ENCODE measurements at places on chromosomes 11 and 22.
A peak's percentile ranks its signal among the peaks of the same experiment; 100 is the strongest.

GRCh38 chr11:20249796-20250195 lies 89.5 kb upstream of the DBX1 start:
- no peak for DNase-seq

- no peak for DNase-seq
Measured at GRCh38 chr11:15318814-15319213, 204.1 kb downstream of the INSC start.

- DNase-seq = no peak
Measured at GRCh38 chr11:116933961-116934360, 96.5 kb upstream of the APOA1 start.

DNA sequence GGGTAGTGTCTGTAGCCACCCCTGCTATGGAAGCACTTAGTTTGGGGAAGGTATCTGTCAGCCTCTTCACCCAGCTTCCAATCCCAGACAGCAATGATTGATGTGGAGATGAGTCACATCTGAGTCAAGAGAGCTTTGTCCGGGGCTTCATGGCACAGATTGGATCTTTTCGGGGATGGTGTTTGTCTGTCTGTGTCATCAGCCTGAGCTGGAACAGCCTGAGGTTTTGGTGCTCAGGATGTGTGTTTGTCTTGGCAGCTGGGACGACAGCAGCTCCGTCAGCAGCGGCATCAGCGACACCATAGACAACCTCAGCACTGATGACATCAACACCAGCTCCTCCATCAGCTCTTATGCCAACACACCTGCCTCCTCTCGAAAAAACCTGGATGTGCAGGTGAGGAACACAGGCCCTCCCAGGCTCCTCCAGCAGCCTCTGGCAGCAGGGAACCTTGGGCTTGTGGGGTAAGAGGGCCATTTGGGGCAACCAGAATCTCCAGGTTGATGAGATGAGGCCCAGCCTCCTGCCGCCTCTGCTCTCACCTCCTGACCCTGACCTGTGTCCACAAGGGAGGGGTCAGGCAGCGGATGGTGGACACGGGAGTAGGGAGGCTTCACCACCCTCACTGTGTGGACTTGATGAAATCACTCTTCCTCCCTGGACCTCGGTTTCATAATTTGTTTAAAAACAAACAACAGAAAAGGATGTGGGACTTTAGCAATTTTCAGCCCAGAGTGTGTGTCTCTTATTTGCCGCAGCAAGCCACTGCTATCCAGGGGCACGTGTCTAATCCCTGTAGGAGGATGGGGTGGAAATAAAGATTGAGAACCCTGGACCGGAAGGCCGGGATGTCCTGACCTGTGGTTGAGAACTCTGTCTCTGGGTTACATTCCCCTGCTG lies 124.3 kb downstream of the DBX1 start:
- no peak for DNase-seq

- DNase-seq = no peak
Measured at GRCh38 chr11:74989260-74989638, 516 bp downstream of the NEU3 start.

DNA sequence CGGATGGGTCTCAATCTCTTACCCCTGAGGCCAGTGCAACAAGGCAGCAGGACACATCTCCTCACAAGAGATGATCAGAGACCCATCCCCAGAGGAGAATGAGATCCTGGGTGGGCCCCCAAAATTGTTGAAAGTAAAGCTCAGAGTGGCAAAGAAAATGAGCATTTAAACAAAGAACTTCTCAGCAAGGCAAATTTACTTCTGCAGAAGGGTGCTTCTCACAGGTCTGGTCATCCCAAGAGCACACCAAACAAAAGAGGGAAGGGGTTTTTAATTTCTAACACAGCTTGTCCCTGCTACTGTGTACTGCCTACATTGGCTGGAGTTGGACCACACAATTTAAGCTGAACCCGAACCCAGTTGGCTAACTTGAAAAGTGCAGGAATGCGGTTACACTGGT lies 1628.6 kb upstream of the RAG2 start:
- no peak for DNase-seq

DNA sequence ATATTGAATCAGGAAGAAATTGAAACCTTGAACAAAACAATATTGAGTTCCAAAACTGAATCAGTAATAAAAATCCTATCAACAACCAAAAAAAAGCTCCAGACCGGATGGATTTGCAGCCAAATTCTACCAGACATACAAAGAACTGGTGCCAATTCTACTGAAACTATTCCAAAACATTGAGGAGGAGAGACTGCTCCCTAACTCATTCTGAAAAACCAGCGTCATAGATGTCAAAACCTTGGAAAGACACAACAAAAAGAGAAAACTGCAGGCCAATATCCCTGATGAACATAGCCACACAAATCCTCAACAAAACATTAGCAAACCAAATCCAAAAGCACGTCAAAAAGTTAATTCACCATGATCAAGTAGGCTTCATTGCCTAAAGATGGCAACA lies 353.8 kb downstream of the TMEM135 start:
- no peak for DNase-seq

DNA sequence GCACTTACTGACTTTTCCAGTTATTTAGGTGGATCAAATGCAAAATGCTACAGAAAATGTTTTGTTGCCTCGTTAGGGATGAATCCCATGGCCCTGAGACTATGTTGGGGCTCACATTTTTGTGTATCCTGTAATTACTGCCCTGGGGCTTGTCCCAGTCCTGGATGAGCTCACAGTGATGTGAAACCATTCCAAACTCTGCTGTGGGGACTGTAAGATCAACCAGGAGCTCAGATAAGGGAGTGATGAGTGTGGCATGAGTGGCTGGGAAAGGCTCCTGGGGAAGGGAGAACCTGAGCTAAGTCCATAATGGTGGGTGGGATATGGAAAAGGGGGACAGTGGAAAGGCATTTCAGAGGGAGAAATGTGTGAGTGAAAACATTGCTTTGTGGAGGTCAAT lies 54.0 kb downstream of the SLC5A1 start:
- no peak for DNase-seq

DNA sequence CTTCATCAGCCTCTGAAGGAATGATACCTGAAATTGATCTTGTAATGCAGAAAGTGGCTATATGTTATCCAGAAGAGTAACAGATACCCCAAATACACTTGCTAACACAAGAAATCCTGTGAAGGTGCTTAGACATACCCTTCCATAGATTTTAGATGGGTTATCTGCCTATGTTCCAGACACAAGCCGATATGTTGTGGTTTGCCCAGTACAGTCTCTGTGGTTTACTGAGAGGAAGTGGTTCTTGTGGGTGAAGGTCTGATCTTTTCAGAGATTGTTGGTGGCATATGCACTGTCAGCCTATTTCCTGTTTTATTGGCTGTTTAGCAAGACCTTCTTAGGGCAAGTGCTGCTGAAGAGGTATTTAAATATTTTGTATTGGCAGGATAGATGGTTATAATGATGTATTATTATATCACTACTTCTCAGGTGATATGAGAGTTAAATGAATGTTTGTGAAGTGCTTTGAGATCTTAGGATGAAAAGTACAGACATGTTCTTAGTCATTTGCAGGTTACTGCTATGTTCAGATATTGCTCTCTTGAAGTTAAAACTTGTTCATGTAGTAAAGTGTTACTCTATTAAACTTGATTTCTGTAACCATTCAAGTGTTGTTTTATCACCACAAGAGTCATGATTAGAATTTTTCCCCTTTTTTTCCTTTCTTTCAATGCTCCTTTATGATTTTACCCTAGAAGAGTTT lies 8.2 kb downstream of the ARHGEF12 start:
- no peak for DNase-seq

- no peak for DNase-seq
Measured at GRCh38 chr11:12193515-12194336, 83.3 kb downstream of the MICAL2 start.

GRCh38 chr11:123409456-123410217 lies 20.4 kb upstream of the GRAMD1B start:
- DNase-seq = no peak

DNA sequence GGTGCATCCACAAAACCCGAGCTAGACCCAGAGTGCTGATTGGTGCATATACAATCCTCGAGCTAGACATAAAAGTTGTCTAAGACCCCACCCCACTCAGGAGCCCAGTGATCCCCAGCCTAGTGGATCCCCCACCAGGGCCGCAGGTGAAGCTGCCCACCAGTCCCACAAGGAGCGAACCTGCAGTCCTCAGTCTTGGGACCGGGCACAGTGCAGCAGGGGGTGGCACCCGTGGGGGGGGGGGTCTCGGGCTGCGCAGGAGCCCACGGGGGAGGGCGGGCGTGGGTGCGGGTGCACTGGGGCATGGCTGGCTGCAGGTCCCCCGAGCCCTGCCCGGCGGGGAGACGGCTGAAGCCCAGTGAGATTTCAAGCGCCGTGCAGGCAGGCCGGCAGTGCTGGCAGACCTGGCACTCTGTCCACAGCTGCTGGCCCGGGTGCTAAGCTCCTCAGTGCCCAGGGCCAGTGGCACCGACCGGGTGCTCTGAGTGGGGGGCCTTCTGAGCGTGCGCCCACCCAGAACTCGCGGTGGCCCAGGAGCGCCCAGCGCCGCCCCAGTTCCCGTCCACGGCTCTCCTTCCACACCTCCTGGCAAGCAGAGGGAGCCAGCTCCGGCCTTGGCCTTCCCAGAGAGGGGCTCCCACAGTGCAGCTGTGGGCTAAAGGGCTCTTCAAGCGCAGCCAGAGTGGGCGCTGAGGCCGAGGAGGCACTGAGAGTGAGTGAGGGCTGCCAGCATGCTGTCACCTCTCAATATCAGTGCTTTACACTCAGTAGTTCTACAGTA lies 989.1 kb downstream of the FAM181B start:
- DNase-seq = no peak

- no peak for DNase-seq
Measured at GRCh38 chr11:1843098-1843473, 4.3 kb downstream of the TNNI2 start.

- no peak for DNase-seq
Measured at GRCh38 chr11:19242179-19242932, 1.6 kb upstream of the E2F8 start.

DNA sequence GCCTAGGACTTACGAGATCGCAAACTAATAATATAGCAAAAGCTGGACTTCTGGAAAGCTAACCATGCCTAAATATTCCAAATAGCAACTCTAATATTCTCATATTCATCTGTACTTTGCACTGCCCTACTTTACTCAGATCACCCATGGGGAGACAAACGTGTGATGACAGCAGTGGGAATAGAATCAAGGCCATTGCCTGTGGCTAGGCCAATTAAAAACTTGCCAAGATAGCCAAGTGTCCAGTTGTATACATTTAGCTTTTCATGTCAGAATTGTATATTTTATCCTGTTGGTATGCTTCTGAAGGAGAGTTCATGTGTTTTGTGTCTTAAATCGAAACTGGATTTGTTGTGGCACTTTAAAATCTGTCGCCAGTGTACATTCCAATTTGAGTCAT lies 1.2 kb upstream of the CEP126 start:
- DNase-seq = no peak

DNA sequence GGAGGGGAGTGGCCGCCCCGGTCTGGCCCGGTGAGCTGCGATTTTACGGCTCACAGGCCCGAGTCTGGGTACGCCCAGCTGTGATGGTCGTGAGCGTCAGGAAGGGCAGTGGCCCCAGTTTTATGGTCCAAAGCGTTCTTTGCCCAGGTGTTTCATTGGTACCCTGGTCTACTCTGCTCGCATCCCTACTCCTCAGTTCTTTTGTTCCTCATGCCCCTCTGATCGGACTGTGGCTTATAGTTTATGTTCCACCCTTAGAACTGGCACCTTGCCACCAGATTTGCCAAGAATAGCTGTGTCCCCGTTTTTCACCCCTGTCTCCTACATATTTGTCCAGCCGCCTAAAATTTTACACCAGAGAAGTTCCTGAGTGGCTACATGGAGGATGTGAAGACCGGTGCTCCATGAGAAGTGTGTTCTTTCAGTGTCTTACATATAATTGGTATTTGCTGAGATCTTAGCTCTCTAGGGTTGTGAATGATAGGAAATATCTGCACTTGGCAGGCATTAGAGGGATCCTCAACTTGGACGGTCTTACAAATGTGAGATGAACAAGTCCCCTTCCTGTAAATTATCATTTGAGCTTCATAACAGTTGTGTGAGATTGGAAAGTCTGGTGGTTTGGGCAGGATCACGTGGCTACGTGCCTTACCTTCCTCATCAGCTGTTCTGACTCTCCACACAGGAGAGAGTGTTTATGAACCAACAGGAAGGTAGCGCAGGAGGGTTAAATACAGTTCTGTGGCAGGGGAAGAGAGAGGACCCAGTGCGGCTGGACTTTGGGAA lies 1.1 kb downstream of the PANX1 start:
- DNase-seq = no peak

- no peak for DNase-seq
Measured at GRCh38 chr11:40119661-40120060, 1339.8 kb downstream of the LRRC4C start.

DNA sequence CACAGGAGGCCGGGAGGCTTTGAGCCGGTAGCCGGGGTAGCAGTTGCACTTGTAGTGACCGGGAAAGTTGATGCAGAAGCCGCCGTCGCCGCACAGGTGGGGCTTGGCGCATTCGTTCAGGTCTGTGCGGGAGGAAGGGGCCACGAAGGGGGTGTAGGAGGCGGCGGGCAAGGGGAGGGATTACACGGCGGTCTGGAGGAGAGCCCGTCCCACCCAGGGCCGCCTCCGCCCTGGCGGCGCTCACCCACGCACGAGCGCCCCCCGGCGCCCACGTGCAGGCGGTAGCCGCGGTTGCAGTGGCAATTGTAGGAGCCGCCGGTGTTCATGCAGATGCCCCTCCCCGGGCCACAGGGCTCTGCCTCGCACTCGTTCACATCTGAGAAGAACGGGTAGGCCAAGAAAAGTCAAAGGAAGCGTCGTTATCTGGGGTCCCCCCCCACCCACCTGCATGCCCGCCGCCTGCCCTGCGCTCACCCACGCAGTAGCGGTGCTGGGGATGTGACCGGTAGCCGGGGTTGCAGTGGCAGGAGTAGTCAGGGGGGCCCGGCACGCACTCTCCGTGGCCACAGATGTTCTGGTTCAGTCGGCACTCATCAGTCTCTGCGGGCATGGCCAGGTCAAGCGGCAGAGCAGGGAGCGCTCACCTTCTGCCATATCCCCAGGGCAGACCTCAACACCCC lies 10.6 kb downstream of the LTBP3 start:
- no peak for DNase-seq

DNA sequence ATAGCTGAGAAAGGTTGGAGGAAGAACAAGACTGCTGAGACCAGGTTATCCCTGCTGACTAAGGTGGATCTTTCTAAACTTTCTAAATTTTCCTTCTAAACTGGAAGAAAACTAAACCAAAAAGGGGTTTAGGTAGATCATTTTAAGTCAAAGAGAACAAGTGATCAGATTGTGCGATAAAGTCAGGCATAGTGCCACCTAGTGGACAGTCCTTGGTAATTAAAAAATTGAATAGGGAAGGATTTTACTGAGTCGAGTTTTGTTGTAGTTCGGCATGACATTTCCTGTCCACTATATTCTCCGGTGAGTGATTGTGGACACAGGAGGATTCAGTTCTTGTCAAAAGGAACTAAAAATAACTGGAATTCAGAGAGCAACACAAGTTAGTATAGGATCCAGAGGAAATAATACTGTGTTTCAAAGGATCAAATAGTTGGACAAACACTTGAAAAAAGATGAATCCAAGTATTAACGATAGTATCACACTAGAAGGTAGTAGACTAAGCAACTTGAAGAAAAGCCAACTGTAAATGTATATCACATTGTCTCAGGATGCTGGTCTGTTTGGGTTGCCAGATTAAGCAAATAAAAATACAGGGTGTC lies 1236.4 kb downstream of the FAM181B start:
- peak; percentile 9 for DNase-seq

Measured in substantia nigra (tissue), 51 donors.